ENCODE measurements at places on chromosomes 6 and 20.

GRCh38 chr20:47241345-47241781 lies 115.1 kb downstream of the ZMYND8 start:
- no peak for DNase-seq

DNA sequence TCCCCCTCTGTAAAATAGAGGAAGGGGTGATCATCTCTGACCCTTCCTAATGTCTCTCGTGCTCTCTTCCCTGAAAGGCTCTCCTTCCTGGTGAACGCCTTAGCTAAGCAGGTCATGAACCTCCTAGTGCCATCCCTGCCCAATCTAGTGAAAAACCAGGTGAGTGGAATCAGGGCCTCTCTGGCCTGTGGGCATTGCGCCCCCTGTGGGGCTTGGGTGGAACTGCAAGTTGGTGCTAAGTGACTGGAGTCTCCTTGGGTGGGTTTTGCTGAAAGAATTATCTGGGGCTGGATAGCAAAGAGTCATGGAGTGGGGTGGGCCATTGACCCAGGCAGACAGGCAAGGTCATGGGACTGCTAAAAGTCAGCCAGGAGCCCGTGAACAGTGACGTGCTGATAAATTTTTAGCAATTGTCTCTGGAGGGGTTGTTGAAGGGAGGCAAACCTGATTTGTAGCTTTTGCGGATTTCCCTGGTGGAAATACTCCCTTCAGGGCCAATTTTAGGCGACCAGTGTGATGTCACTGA lies 8.9 kb downstream of the BPIFB1 start:
- peak; percentile 39 for DNase-seq

DNA sequence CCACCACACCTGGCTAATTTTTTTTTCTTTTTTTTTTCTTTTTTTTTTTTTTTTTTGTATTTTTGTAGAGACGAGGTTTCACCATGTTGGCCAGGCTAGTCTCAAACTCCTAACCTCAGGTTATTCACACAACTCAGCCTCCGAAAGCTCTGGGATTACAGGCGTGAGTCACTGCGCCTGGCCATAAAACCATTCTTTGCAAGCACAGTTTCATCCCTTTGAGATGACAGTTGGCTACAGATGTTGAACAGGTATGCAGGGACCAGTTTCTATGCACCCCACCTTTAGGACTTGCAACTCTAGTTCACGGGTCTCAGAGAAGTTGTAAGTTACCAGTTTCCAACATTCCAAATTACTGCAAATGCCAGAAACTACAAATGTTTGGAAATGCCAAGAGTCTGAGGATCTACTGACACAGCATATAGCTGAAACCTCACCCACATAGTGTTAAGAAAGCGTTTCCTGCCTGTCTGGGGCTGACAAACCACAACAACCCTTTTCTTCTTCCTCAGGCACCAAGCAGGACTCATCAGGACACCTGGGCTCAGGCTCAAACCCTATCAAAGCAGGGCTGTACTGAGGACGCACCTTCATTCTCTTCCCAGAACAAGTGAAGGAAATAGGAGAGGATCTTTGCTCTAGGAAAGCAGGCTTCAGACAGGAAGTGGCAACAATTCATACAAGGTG lies 22.9 kb downstream of the ARHGAP18 start:
- peak; percentile 23 for DNase-seq

GRCh38 chr6:65700561-65700960 lies 6.5 kb downstream of the EYS start:
- no peak for DNase-seq
